ENCODE measurements at places on chromosomes 2 and 18.
A peak's percentile ranks its signal among the peaks of the same experiment; 100 is the strongest.

- no peak for DNase-seq
Measured at GRCh38 chr2:43837831-43838559, 644 bp downstream of the ABCG5 start.

DNA sequence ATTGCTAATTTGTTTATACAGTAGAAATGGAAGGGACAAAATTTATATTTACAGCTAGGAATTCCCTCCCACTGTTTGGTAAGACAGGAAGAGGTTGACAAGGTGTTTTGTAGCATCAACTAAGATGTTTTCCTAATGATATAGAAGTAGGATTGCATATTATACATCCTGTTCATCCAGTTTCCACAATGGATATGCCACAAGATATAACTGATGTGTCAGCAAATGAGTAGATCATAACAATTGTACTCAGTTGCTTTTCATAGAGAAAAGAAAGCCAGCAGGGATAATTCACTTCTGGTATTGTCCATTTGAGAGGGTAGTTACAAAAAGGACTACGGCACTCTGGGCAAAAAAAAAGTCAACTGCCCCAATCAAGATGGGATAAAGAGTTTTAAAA lies 102.7 kb downstream of the CALCRL start:
- no peak for DNase-seq

- DNase-seq = no peak
Measured at GRCh38 chr2:197708331-197708730, 3.2 kb downstream of the MARS2 start.

DNA sequence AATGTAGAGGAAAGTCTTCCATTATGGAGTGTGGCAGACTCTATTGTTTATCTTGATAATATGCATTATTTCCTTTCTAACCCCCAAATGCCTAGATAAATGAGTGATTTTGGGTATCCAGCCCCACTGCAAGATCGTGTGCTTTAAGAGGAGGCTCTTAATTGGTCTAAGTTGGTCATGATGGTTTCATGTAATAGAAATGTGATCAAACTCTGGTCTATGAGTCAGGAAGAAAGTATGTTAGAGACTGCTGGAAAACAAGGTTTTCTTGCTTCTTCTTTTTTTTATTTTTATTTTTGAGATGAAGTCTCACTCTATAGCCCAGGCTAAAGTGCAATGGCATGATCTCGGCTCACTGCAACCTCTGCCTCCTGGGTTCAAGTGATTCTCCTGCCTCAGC lies 344.5 kb upstream of the TNP1 start:
- no peak for DNase-seq

GRCh38 chr2:240895656-240896388 lies at the start of gene MAB21L4:
MAB21L4 (minus strand) TSS chr2:240896156; CDS start chr2:240895997, 159 bp downstream.
- no peak for DNase-seq

GRCh38 chr18:13302040-13302439 lies 83.5 kb downstream of the LDLRAD4 start:
- no peak for DNase-seq

- DNase-seq = no peak
Measured at GRCh38 chr18:37452682-37453385, 112.8 kb downstream of the CELF4 start.

DNA sequence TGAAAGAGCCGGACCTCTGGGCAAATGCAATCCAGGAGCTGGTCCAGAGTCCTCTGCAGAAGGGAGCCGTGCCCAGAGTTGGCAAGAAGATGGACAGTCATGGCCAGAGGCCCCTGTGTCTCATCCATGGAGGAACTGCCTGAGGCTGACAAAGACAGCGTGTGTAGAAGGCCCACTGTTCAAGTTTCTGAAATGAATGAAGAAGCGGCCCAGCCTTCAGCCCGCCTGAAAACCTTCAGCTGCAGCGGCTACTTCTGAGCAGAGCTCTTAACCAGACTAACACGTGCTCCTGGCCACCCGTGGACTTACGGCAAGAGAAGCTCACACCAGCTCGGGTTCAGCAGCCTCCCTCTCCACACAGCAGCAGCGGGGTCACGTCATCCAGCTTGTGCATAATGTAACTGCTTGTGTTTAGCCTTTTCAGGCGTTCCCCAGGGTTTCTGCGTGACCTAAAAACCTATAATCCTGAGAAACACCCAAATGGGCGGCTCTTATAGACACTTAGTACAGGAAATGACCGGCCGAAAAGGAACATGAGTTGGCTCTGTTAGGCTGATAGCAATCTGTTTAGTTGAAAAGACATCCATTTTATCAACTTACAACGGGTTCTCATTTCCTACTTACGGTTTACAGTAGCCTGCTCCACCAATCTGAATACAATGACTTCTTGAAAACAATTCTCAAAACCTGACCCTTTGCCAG lies at the start of gene FAM124B:
FAM124B (minus strand) TSS at position 467 of the 702 bp plus-strand sequence; CDS start at position 128, 339 bp downstream.
- DNase-seq = peak; percentile 16

GRCh38 chr2:100264651-100265050 lies 57.6 kb downstream of the LONRF2 start:
- no peak for DNase-seq

DNA sequence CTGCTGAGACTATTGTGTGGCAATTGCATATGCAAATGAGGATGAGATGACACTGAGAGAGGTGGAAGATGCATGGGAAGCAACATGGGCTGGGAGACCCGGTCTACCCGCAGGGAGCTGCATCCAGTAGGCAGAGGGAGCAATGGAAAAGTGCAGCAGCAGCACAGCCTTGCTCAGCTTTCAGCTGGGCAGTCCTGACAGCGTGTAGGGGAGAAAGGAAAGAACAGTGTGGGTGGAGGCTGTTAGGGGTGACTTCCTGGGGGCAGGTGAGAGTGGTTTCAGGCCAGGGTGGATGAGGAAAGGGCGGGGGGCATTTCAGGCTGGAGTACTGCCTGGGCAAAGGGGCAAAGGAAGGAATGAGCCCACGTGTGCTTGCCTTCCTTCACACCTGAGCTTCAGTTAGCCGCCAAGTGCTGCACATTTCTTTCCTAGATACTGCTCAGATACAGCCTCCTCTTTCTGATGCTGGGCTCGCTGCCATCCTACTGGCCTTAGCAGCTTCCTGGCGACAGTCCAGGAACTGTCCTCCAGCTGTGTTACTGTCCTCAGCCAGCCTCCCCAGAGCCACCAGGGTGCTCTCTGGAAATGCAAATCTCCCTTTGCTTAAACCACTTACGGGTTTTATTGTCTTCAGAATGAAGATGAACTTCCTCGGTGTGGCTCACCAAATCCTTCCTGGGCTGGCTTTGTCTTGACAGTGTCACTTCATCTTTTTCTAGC lies 276.3 kb downstream of the TSN start:
- DNase-seq = no peak

- no peak for DNase-seq
Measured at GRCh38 chr18:50970006-50970405, 2.2 kb downstream of the ELAC1 start.

DNA sequence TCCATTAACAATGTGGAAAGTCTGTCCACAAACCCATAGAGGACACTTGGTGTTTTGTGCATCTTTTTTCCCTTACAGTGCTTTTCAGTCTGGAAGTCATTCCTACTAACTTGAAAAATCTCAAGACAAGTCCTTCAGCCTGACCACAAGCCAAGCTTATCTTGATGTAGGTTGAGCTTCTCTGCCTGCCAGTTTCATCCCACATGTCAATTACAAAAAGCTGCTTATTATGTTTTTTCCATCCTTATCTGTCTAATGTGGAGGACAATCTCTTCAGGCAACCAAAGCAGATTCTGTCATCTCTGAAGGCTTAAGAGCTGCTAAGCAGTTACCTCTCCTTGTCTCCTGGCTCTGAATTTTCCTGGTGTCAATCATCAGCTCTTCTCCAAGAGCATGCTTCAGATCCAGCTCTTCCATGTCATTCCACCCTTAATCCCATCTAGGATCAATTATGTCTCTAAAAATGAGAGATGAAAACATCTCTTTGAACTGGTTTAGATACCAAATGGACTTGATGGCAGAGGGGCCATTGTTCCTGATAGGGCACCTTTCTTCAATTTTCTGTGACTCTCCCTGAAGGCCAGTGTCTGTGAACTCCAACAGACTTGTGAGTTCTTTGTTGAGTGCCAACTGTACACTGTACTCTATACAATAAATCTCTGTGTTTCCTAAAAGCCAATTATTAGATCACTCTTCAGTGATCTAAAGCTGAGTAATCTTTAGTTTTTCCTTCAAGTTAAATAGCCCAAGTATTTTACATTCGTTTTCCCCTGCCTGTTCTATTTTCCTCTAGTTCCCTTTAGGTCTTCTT lies 208.6 kb downstream of the RBM43 start:
- DNase-seq = no peak

- DNase-seq = no peak
Measured at GRCh38 chr18:74513149-74513882, 17.2 kb downstream of the CNDP2 start.

- DNase-seq = no peak
Measured at GRCh38 chr2:85445316-85446295, 27.1 kb downstream of the SH2D6 start.

DNA sequence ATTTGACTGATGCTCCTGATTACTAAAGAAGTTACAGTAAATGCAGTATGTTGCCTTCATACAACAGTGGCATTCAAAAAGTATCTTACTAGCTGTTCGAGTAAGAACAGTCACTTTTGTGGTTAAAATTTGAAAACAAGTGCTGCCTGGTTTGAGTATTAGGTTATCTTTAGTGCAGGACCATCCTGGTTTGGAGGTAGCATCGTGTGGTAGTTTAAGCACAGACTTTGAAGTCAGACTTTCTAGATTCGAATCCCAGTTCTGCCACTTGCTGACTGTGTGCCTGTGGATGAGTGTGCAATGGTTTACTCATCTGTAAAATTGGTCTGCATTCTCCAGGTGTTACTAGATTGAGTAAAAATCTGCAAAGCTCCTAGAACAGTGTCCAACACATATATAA lies 96.8 kb downstream of the SGPP2 start:
- DNase-seq = no peak

GRCh38 chr2:241451840-241452506 lies 56.4 kb downstream of the STK25 start:
- DNase-seq = no peak

GRCh38 chr2:593356-594026 lies 83.7 kb downstream of the TMEM18 start:
- DNase-seq = no peak

DNA sequence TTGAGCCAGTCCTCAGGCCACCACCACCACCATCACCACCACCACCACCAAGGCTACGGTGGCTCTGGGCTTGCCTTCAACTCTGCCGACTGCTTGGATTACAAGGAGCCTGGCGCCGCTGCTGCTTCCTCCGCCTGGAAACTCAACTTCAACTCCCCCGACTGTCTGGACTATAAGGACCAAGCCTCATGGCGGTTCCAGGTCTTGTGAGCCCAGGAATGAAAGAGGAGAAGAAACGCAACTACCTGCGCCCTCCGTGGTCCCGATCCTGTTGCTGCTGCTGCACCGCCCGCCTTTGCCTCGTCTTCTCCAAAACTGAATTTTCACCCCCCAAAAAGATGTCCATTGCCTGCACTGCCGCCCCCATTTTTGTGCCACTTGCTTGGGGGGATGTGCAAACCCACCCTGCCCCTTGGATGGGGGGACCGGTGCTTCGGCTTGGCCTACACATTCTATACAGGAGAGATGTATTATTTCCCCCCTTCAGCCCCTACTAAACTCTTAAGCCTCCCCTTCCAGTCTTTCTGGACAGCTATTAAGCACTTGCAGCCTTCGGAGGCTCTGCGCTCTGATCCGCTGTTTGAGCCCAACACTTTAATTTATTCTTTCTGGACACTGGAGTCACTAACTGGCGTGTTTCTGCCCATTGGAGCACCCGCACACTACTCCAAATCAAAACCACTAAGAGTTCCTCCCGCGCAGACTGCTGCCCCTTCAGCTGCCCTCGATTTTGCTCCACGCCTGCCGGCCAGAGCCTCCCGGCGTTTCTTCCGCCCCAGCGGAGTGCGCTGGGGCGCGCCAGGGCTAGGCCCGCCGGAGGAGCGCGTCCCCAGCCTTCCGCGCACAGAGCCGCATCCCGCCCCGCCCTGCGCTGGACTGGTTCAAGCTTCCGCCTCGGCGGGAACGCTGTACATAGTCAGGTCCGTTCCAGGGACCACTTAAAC lies 5.7 kb downstream of the OTX1 start:
- DNase-seq = no peak

DNA sequence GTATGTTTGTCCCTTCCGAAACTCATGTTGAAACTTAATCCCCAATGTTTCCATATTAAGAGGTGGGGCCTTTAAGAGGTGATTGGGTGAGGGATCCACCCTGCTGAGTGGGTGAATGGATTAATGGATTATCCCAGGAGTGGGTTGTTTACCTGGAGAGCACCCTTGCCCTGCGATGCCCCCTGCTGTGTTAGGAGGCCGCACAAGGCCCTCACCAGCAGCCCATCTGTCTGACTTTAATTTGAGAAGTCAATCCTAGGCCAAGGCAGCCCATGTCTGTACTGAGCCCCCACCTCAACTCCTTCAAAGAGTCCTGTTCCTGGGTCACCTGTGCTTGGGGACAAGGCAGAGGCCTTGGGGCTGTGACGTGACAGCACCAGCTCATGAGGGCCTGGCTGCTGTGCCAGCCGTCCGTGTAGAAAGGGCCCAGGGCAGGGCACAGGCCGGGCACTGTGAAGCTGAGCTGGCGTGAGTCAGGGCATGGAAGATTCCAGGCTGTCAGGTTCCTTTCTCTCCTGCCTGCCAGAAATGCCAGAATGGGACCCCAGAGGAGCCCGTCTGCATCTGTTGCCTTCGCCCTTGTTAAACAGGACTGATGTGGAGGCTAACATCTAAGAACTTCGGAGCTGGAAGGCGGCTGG lies 21.3 kb upstream of the TAF1B start:
- no peak for DNase-seq

DNA sequence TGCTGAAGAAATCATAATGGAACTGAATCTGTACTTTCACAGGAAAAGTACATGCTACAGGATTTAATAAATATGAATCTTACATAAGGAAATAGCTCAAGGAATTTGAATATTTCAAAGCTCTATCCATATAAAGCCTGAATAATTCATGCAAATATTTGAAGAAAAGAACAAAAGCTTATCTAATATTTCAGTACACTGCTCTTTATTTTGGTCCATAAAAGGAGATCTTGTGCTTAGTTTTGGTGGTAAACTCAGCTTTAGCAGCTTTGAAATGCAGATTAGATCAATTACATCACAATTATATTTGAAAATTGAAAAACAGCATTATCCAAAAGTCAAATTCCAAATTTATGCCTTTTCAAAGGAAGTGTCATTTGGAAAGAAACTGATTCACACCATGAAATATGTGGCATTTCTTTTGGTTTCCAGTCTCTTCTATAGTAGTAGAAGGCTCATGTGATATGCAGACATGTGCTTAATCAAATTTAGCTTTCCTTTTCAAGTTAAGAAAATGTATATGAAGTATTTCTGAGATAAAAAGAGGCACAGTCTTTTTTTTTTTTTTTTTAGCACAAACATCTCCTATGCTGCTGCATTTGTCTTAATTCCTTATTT lies 42.1 kb upstream of the MAP4K3 start:
- DNase-seq = no peak

GRCh38 chr2:161905389-161906046 lies 168.5 kb downstream of the DPP4 start:
- no peak for DNase-seq
